Natural killer cell (primary cell): ENCODE measurements at places on chromosomes 1 and 21. TPM values are rescaled to one million over a fixed set of nuclear protein-coding genes. Genes with fewer than 3 reads are reported as not detected.

CFHR4 gene
- not detected for total RNA-seq

AMY1B gene
- total RNA-seq: not detected

NBPF10 gene
- total RNA-seq: 4.9 TPM

IFNLR1 gene
- 2.5 TPM for total RNA-seq

RALGPS2 gene
- total RNA-seq: 12.4 TPM

PLK3 gene
- 78.1 TPM for total RNA-seq

TAS1R1 gene
- not detected for total RNA-seq

UBXN10 gene
- 2.5 TPM for total RNA-seq

PRRX1 gene
- not detected for total RNA-seq

SMYD3 gene
- total RNA-seq: 48.0 TPM

PARP1 gene
- 77.0 TPM for total RNA-seq

TAL1 gene
- 3.5 TPM for total RNA-seq

C8A gene
- total RNA-seq: not detected

TRPM2 gene
- 25.2 TPM for total RNA-seq

OR10K2 gene
- not detected for total RNA-seq

CHIT1 gene
- total RNA-seq: 2.2 TPM

CLDN8 gene
- total RNA-seq: not detected

HSD3B1 gene
- total RNA-seq: not detected

PLEKHM2 gene
- total RNA-seq: 47.8 TPM

AQP10 gene
- 0.82 TPM for total RNA-seq

COL24A1 gene
- 0.54 TPM for total RNA-seq

CFAP107 gene
- total RNA-seq: not detected

BEST4 gene
- total RNA-seq: 0.33 TPM

LIN28A gene
- total RNA-seq: not detected

AVPR1B gene
- not detected for total RNA-seq

APCS gene
- total RNA-seq: not detected

RAP1A gene
- 104 TPM for total RNA-seq

PPP2R5A gene
- 99.8 TPM for total RNA-seq

ZBTB7B gene
- total RNA-seq: 61.2 TPM

KAZN gene
- total RNA-seq: 2.0 TPM

TARDBP gene
- total RNA-seq: 161 TPM

RAB25 gene
- not detected for total RNA-seq
